Motor neuron (in vitro differentiated cells): ENCODE measurements at places on chromosomes 5 and 9. TPM values are rescaled to one million over a fixed set of nuclear protein-coding genes. Genes with fewer than 3 reads are reported as not detected.

GRCh38 chr9:129595903-129596540, 24.9 kb downstream of the C9orf50 start:
- peak; percentile 3 for ATAC-seq

- ATAC-seq: no peak
Measured at GRCh38 chr9:107700847-107701246, 211.3 kb upstream of the KLF4 start.

- peak; percentile 45 for ATAC-seq
Measured at GRCh38 chr5:139912158-139912557, 116.5 kb downstream of the PSD2 start.

GRCh38 chr5:151012862-151013261, 7.5 kb upstream of the GPX3 start:
- no peak for ATAC-seq

Gene CXCL14
- 9.9 and 11.8 TPM in 2 replicates for total RNA-seq

GRCh38 chr5:78805474-78806124, 157.0 kb upstream of the LHFPL2 start:
- ATAC-seq: no peak

Gene CNOT6
- total RNA-seq: 20.9 and 29.4 TPM in 2 replicates

DNA sequence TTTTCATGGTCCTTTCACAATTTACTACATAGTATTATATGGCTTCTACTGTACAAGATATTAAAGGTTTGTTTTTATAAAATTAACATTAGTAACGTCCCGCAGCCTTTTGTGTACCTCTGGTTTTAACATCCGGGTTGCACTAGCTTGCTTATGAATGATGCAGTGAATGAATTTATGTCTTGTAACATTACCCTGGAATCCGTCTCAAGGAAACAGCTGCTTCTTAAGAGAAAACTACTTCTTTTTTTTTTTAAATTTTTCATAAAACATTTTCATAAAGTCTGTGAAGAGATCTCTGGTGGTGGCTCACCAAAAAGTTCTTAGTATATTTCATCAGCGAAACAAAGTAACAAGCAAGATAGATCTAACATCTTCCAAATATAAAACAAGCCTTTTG, 23.6 kb downstream of the MARCHF3 start:
- ATAC-seq: no peak

Gene ITGA1
- 164 and 185 TPM in 2 replicates for total RNA-seq

DNA sequence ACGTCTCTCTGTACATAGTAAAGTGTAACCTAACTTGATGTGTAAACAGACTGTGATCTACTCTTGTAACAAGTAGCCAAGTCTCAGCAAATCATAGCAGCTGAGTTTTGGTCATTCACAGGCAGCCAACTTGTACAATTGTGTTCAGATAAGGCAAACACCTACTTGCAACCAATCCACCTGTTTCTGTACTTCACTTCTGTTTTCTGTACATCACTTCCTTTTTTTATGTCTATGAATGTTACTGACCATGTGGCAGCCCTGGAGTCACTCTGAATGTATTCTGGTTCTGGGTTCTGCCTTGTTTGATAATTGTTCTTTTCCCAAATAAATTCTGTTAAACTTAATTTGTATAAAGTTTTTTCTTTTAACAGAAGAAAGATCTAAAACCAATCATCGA, 26.0 kb downstream of the RLN2 start:
- no peak for ATAC-seq

Gene RNF208
- 2.8 and 2.9 TPM in 2 replicates for total RNA-seq

DNA sequence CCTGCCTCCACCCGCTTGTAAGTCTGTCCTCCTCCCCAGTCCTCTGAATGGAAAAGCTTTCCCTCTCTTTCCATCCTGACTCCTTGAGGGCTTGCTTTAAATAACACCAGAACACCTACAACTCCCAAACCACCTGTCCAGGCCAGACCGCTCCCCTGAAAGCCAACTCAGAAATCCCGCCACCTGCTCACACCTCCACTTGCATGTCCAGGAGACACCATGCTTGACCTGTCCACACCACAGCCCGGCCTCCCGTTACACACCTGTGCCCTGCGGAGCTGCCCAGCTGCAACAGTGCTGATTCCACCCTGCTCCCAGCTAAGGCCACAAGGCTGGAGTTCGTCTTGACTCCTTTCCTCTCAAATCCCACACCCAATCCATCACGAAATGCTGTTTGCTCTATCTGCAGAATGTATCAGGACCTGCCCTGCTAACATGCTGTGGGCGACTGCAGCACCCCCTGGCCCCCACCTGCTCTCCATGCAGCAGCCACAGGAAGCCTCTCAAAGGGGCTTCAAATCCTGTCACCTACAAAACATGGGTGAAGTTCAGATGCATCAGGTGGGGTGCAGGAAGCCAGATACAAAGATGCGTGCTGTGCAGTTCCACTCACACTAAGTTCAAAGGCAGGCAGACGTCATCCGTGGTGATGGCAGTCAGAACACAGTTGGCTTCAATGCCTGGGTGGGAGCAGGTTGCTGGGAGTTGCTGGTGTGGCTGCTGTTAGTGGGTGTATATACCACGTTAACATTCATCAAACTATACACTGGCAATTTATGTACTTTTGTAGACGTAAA, 166.0 kb downstream of the ROR2 start:
- no peak for ATAC-seq

Gene ZFAND5
- 147 and 148 TPM in 2 replicates for total RNA-seq

DNA sequence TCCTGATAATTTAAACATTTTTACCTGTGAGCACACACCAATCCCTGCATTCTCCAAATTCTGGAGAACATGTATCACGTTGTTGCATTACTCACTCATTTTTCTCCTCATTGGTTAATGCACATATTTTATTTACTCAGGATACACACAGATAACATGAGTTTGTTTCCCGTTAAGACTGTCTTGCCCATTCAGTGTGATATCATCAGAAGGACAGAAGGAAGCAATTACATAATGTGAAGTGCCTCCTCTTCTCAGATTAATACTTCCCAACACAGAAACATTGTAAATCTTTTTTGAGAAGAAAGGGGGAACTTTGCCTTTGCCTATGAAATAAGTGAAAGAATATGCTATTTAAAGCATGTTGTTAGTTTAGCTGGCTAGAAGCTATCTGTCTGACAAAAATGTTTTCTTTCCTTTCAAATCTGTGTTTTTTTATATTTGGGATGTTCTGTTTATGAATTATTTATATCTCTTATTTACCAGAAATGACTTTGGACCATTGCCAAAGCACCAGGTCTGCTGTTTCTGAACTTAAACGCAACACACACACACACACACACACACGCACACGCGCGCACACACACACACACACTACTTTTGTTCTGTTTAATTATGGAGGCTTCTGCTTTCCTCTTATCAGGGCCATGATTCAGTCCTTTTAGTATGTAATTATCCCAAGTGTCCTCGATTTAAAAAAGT, 186.5 kb downstream of the CHSY3 start:
- ATAC-seq: peak; percentile 87

GRCh38 chr5:347712-348284, 26.3 kb downstream of the AHRR start:
- ATAC-seq: no peak

Gene SURF2
- 22.5 and 31.8 TPM in 2 replicates for total RNA-seq

Gene IFNA1
- total RNA-seq: 0.67 and 0.93 TPM in 2 replicates

DNA sequence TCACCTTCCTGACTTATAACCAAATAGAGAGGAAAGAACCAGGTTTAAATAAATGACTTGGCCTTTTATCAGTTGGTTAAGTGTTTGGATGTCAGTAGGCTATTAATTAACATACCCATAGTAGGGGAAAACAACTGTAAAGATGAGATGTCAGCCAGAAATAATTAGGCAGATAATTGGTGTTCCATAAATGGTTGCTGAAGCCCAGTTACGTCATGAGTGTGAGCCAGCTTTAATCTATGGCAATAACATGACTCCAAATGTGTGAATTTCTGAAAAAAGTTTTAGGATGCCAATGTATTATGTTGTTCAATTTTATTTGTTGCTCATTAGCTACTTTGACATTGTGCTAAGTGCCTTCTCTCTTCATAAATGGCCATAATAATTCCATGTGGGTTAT, 180.5 kb downstream of the FBXL7 start:
- ATAC-seq: no peak

GRCh38 chr5:103037673-103038455, 82.1 kb downstream of the GIN1 start:
- ATAC-seq: no peak

DNA sequence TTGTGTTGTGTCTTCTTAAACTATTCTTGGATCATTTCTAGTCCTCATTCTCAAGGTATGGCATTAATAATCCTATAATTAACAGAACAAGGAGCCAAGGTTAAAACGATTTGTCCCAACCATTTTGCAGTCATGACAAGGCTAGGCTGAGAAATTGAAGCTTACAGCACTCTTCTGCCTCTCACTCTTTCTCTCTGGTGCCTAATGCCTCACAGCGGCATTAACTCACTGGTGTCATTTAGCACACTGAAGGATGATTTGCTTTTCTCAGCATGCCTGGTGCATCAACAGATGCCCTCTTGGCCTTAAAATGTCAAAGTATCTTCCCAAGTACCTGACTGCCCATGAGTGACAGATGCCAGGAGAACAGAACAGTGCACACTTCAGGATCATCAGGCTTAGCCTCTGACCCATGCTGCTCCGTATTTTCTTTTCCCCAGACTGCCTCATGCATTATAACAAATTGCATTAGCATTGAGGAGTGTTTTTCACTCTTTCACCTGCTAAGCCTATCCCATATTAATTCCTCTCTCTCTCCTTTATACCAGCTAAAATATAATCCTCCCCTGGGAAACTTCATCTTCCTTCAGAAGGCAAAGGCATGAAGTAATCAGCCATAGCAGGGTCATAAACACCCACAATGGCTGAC, 61.1 kb upstream of the SV2C start:
- peak; percentile 76 for ATAC-seq

DNA sequence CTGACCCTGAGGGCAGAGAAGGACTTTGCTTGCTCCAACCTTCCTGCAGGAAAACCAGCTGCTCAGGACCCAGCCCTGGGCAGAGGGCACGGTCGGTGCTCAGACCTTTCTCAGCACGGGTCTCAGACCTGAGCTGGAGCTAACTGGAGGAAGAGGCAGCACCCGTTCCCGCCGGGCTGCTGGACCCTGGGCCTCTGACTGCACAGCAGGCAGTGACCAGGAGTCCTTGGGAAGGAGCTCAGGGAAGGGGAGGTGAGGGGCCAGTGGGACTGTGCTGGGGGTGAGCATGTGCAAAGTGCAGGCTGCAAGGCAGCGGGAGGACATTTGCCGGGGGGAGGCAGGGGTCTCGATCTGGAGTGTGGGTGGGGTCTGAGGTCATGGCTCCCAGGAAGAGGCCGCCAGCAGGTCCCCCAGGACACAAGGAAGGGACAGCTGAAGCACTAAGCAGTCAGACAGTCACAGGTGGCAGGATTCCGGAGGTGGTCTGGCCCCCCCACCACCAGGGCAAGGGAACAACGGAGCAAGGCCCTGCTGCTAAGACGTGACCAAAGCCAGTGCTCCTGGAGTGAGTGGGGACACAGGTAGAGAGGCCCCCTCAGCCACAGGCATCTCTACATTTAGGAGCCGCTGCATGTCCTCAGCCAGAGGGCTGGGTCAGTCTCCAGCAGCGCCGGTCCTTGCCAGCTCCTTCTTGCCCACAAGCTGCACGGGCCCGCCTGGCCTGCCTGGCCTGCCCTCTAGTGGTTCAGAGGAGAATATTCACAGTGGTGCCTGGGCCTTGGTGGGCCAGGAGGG, 4.8 kb upstream of the DPM2 start:
- ATAC-seq: peak; percentile 53

- ATAC-seq: no peak
Measured at GRCh38 chr5:139068494-139069151, 129.5 kb downstream of the SIL1 start.

DNA sequence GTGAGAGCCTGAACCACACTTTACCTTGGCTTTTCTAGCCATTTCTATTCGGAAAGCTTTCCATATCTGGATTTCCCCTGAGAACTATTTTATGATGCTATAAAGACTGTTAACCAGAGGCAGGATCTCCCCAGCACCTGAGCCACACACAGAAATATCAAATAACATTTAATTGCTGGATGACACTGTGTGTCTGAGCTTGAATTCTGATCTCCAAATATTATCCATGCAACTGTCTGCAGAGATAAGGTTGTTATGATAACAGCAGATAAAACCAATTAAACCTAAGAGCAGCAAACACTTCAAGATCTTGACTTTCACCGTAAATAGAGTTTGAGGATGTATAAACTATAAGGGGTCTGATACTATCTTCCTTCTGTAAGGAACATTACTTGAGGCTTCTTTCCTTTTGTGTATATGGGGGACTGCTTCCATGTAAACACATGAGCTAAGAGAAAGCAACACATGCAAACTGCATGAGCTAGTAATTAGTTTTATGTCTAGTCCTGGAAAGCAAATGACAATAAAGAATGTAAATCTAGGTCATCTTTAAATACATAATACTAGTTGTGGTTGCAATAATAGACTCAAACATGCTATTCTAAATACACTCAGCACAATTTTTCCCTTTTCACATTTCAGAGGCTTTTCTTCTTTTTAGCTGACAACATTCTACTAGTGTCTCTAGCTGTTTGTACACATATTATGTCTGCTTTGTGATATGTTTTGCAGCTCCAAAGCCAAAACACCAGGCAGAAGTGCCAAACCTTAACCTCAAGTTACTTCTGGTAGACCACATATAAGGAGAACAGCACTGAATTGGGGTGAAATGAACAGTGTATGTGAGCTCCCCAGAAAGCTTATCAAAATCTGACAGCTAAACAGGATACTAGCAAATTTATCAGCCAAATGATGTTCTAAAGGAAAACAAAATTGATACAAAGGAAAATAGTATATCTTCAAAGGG, 136.5 kb downstream of the EFNA5 start:
- no peak for ATAC-seq

DNA sequence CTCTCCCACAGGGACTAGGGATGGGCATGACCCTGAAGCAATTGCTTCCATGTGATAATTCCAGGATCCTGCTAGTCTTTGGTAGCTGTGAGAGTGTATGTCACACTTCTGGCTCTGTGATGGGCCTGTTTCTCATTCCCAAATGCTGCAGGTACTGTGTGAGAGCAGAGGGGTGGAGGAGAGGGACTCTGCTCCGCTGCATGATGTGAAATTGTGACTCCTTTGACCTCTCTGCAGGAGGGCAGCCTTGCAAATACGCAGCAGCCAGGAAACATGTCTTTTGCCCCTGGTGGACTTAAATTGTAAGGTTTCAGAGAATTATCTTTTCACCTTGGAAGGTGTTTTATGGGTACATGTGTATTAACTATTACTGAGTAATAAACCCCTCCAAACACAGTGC, 61.6 kb downstream of the SFXN1 start:
- no peak for ATAC-seq

Gene RAI14
- 21.5 and 21.8 TPM in 2 replicates for total RNA-seq

Gene FUT7
- total RNA-seq: 0.19 and 0.27 TPM in 2 replicates

- ATAC-seq: no peak
Measured at GRCh38 chr5:80069251-80069800, 34.2 kb downstream of the THBS4 start.
